ENCODE measurements at places on chromosomes 1 and 21.

DNA sequence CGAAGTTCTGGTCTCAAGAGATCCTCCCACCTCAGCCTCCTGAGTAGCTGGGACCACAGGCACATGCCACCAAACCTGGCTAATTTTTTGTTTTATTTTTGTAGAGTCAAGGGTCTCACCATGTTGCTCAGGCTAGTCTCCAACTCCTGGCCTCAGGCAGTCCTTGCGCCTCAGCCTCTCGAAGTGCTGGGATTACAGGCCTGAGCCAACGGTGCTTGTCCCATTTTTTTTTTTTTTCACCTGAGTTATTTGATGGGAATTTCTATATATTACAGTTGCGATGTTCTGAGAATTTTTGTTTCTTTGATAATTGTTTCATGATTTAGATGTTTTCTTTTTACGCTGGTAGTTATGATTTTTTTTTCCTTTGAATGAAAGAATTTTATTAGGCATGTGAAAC is 2.5 kb downstream of the RABGAP1L start:
- no peak for DNase-seq

- no peak for DNase-seq
Measured at GRCh38 chr1:70627910-70628309, 216.8 kb downstream of the CTH start.

DNA sequence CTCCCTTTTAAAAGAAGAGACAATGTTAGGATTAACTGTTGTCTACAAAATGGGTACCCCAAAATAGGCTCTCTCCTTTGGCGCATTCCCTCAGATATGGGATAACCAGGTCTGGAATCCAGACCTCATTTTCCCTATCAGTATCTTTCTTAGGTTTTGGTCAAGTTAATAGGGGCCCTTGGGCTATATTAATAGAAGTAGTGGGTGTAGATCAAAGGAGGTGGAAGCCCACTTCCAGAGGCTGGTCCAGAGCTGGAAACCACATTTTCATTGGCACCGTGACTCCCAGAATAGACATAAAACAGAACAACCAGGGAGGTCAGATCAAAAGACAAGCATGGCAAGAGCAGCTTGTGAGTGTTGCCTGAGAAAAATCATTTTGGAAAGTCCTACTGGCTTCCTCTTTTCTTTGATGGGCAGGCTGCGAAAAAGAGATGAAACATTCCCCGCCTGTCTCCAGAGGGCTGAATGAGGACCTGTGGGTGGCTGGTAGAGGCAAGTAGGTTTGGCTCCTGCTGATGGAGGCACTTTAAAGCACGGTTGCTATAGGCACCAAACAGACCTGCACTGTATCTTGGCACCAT is 25.8 kb upstream of the KIF21B start:
- no peak for DNase-seq

GRCh38 chr21:41667136-41667535 is 99.7 kb downstream of the RIPK4 start:
- no peak for DNase-seq

- no peak for DNase-seq
Measured at GRCh38 chr21:17610911-17611310, 1.8 kb downstream of the BTG3 start.

GRCh38 chr1:21736876-21737275 is 46.1 kb downstream of the USP48 start:
- no peak for DNase-seq

GRCh38 chr1:58896246-58897183 is 112.7 kb upstream of the JUN start:
- DNase-seq = no peak

- no peak for DNase-seq
Measured at GRCh38 chr1:27444632-27445031, 45.3 kb downstream of the WASF2 start.

GRCh38 chr1:103363008-103363365 is 162.5 kb upstream of the RNPC3 start:
- DNase-seq = no peak

DNA sequence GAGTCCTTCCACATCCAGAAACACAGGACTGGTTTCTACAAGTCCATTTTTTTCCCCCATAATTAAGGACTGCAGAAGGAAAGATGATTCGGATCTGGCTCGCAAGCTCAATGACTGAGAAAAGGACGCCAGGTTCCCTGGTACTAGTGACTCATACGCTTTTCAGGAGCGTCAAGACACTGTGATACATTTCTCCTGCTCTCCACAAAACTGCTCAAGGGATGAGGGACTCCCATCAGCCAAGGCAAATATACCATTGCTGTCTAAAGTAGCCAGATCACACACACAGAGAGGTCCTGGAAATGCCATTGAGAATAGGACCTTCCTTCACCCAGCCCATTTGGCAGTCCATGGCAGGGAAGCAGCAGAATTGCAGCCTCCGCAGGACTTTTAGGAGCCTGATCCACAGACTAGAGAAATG is 253.6 kb upstream of the IRF2BP2 start:
- no peak for DNase-seq

- DNase-seq = no peak
Measured at GRCh38 chr1:28078680-28079626, 9.5 kb downstream of the EYA3 start.

DNA sequence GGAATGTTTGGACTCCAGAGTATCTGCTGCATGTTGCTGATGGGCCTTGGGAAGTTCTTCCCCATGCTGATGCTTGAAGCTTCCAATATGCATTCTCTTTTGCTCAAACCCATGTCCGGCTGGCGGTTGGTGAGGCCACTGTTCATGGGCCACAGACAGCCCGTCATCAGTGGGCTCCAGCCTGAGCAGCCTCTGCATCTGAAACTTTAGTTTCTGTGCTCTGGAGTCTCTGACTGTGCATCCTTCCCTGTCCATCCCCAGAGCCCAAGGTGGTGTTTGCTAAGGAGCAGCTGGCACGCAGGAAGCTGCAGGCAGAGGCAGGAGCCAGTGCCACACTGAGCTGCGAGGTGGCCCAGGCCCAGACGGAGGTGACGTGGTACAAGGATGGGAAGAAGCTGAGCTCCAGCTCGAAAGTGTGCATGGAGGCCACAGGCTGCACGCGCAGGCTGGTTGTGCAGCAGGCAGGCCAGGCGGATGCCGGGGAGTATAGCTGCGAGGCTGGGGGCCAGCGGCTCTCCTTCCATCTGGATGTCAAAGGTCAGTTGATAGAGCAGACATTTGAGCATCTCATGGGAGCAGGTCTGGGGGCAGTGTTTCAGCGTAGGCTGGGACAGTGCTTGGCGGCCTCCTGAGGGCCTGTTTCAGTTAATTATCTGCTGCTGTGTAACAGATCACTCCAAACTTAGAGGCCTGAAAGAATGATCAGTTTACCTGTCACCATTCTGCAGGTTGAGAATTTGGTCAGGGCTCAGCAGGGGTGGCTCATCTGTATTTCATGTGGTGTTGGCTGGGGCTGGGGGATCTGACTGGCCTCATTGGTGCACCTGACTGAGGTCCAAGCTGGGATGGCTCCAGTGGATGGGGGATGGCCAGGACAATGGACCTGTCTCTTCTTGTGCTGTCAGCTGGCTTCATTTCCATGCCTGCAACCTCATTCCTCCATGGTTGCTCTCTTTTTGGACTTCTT is 16.6 kb downstream of the OBSCN start:
- DNase-seq = no peak

DNA sequence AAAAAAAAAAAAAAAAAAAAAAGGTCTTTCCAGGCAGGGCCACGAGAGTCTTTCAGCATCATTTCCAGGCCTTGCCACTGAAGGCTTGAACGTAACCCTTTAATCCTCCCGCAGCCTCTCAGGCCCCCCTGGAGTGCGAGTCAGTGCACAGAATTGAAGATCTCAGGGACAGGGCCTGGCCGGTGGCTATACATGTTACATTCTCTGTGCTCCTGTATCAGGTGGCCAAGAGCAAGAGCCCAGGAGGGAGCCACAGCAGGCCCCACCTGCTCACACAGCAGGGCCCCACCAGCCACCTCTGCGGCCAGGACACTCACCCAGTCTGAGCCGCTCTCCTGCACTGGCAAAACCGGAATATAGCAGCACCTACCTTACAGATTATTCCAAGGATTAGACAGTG is 34.1 kb upstream of the SLC25A33 start:
- DNase-seq = no peak

- DNase-seq = no peak
Measured at GRCh38 chr1:92916899-92917298, 44.4 kb downstream of the DIPK1A start.
